Stimulated activated CD4-positive, alpha-beta T cell treated with anti-CD3 and anti-CD28 coated beads, Interleukin-1b, Interleukin-23, amount 100 ng/mL, for 4 hours (primary cell): ENCODE measurements at places on chromosomes 5 and 9.

GRCh38 chr5:167694325-167695147 is 596.9 kb upstream of the WWC1 start:
- no peak for DNase-seq

DNA sequence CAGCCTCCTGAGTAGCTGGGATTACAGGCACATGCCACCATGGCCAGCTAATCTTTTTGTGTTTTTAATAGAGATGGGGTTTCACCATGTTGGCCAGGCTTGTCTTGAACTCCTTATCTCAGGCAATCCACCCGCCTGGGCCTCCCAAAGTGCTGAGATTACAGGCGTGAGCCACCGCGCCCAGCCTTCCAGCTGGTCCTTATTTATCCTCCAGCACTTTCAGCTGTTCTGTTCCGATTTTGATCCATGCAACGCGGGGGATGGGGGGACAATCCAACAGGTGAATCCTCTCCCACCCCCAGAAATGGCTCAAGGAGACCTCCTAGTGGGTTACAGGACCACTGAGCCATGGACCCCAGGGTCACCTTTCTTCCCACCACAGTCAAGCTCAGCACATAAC is 14.7 kb upstream of the CDKN2AIPNL start:
- no peak for DNase-seq

DNA sequence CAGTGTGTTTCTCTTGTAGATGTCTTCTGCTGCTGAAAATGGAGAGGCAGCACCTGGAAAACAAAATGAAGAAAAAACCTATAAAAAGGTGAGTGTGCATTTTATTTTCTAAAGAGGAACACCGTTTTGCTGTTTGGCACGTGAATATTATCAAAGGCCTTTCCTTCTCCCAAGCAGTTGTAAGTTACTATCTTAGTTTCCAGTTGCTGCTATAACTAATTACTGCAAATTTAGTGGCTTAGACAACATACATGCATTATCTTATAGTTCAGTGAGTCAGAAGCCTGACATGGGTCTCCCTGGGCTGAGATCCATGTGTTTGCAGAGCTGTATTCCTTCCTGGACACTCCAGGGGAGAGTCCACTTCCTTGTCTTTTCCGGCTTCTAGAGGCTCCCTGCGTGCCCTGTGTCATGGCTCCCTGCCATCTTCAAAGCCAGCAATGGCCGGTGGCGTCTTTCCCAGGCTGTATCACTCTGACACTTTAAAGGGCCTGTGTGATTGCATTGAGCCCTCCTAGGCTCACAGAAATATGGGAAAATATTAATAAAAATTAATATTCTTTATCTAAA is 117.6 kb downstream of the PIP5K1B start:
- no peak for DNase-seq

DNA sequence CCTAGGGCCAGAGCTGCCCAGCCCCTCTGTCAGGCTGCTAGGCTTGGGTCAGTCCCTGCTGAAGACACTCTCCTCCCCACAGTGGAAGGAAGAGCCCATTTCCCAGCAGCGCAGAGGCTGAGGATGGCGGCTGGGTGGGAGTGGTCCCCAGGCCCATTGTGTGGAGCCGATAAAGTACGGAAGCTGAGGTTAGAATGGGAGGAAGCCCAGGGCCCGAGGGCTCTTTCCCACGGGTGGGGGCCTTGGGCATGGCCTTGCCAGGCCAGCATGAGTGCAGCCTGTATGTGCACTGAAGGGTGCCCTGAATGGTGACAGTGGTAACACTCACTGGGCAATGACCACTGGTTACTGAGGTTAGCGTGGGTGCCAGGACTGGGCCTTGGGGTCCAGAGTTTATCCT is 125.9 kb downstream of the RGS3 start:
- no peak for DNase-seq

DNA sequence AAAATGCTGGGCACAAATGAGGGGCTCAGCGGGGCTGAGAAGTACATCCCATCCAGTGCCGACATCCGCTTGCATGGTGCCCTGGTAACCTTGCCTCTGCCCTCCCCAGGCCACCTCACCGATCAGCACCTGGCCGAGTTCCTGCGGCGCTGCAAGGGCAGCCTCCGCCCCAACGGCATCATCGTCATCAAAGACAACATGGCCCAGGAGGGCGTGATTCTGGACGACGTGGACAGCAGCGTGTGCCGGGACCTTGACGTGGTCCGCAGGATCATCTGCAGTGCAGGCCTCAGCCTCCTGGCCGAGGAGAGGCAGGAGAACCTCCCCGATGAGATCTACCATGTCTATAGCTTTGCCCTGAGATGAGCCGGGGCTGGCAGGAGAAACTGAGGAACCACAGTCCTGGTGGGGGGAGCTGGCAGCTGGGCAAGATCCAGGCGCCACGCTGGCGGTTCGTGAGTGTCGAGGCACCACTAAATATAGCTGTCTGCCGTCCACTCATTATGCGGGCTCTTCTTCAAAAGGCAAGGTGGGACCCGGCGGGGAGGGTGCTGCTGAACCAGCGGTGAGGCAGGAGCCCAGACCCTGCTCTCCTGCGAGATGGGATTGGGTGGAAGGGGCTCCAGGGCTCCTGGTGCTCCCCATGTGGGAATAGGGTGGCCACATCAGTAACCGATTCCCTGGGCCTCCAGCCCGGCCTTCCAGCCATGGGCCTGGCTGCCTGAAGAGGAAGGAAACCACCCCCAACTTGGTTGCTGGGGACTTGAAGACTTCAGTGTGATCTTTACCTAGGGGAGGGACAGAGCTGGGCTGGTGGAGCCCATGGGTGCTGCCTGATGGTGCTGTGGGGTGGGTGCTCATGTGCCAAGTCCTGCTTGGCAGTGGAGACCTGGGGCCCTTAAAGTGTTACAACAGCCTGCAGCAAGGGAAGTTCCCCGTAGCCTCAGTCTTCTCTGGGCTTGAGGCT is 6.6 kb downstream of the ASB6 start:
- DNase-seq: no peak

GRCh38 chr9:4665357-4665756 is 923 bp downstream of the SPATA6L start:
- DNase-seq: no peak

DNA sequence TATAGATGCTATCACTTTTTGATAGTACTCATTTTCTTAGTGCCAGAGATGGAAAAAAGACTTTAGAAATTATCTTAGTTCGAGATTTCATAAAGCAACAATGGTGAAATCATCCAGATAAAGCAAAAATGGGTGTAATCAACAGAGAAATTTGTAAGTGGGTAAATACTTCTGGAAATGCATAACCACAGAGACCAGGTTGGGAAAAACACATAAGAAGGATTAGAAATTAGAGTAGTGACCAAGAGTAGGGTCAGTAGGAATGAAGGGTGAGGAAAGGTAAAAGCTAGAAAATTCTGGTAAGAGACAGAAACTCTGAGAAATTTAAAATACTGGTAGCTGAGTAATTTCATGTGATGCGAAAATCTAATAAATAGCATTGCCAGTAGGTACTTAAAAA is 11.2 kb downstream of the EDIL3 start:
- no peak for DNase-seq

- no peak for DNase-seq
Observed at GRCh38 chr5:56388229-56388985, 155.3 kb upstream of the ANKRD55 start.

GRCh38 chr9:72396247-72397091 is 31.5 kb upstream of the ZFAND5 start:
- no peak for DNase-seq

GRCh38 chr9:4689687-4690104 is 10.3 kb downstream of the CDC37L1 start:
- no peak for DNase-seq

GRCh38 chr9:137569609-137570203 is 9.0 kb downstream of the DPH7 start:
- no peak for DNase-seq

GRCh38 chr5:53970475-53970874 is 339.9 kb downstream of the ARL15 start:
- no peak for DNase-seq

DNA sequence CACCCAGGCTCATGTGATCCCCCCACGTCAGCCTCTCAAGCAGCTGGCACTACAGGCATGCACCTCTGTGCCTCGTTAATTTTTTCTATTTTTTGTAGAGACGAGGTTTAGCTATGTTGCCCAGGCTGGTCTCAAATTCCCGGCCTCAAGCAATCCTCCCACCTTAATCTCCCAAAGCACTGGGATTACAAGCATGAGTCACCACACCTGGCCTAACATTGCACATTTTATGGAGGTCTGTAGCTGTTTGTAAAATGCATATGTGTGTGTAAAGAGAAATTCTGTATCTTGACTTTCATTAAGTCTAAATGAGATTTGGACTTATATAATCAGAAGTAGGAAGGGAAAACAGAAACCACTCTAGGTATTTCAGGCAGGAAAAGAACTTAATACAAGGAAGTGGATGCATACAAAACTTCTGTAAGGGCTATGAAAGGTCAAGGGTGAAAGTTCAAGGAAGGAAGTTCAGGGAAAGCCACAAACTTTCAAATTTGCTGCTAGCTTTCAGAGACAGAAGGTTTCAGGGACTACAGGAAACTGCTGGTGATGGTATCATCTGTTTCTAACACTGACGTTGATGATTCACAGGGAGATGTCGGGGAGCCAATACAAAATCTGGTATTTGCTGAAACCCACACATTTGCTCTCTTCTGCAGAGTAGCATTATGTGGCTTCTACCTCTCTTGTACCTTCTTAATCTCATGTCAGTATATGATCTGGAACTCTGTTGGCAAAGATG is 209.4 kb downstream of the PIK3R1 start:
- no peak for DNase-seq

GRCh38 chr5:54719384-54720283 is 202.1 kb downstream of the SNX18 start:
- no peak for DNase-seq

- no peak for DNase-seq
Observed at GRCh38 chr5:125976421-125977000, 446.7 kb upstream of the GRAMD2B start.

GRCh38 chr5:89300426-89300970 is 417.5 kb upstream of the MEF2C start:
- DNase-seq: no peak

DNA sequence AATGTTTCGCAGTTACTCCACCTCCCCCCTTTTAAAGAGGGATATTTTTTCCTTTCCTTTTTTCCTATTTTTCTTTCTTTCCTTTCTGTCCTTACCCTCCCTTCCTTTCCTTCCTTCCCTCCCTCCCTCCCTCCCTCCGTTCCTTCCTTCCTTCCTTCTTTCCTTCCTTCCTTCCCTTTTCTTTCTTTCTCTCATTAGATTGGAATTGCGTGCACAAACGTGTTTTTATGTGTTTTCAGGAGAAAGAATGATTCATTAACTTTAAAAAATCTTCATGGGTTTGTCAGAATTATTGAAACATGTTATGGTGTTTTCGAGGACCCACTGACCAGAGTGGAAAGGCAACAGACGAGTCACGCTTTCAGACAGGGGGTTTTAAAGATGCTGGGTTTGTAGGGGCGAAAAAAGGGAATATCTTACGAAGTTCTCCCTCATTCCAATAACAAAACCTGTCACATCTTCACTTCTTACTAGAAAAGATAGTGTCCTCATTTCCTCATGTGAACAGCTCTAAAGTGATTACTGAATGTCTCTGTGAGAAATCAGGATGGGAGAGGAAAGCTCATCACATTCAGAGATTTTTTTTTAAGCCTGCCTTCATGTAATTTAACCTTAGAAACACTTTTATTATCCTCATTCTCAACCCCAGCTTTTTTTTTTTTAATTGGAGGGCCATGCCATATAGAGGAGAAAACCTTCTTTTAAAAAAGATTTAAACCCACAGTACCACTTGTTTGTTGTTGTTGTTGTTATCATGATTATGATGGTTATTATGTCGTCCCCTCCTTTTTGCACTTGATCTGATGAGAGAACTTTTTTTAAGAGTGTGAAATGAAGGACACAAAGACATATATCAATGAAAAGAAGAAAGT is 21.9 kb downstream of the NR2F1 start:
- DNase-seq: no peak

DNA sequence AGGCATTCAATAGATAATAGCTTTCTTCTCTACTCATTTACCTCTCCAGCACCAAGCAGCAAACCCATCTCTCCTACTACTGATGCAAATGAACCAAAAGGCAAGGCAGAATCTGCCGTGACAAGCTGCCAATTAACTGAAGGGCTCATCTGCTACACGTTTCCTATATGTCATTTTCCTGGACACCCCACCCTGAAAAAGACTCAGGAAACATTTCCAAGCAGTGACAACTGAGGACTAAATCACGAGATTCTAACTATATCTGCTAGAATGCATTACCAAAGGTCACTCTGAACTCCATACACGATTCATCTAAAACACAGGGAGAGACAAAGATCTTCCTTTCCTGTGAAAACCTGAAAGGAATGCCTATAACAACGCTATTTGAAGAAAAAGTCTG is 12.9 kb downstream of the PLPP1 start:
- DNase-seq: no peak

DNA sequence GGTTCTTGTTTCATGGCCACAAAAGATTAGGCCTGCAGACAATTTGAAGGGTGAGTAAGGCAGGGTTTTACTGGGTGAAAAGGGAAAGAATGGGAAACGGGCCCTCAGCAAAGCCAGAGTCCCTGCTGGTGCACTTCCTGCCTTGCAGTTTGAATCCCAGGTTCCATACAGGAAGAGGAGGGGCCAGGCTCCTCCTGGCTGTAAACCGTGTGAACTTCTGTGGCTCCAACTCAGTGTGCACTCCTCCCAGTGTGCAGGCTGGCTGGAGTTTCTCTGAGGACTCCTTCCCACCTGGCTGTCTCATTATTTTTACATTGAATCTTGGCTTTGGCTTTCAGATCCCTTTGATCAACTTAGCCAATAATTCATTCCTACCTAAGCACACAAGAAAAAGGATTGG is 367.1 kb upstream of the KLF4 start:
- DNase-seq: no peak

- no peak for DNase-seq
Observed at GRCh38 chr5:156400231-156400986, 73.4 kb downstream of the SGCD start.
